RPMI7951 (cell line): ENCODE measurements at places on chromosomes 5 and 9. TPM values are rescaled to one million over a fixed set of nuclear protein-coding genes. Genes with fewer than 3 reads are reported as not detected.

DNA sequence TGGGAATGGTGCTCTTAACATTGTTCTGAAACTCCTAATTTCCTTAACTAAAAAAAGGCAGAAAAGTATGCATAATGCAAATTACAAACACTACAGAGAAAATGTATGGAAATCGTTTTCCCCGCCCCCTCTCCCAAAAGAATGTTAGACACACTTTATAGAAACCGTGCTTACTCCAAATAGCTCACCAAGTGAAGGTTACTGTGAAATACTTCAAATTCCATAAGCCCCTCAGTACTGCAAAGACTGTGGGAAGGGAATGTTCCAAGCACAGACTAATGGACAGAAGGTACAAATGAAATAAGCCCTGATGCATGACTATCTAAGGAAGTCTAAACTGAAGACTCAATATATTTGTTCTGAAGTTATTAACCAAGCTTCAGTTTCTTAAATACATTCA is 12.5 kb downstream of the MAPKAP1 start:
- DNase-seq = no peak

The BNC2 gene
- total RNA-seq = 6.8 and 8.8 TPM in 2 replicates

DNA sequence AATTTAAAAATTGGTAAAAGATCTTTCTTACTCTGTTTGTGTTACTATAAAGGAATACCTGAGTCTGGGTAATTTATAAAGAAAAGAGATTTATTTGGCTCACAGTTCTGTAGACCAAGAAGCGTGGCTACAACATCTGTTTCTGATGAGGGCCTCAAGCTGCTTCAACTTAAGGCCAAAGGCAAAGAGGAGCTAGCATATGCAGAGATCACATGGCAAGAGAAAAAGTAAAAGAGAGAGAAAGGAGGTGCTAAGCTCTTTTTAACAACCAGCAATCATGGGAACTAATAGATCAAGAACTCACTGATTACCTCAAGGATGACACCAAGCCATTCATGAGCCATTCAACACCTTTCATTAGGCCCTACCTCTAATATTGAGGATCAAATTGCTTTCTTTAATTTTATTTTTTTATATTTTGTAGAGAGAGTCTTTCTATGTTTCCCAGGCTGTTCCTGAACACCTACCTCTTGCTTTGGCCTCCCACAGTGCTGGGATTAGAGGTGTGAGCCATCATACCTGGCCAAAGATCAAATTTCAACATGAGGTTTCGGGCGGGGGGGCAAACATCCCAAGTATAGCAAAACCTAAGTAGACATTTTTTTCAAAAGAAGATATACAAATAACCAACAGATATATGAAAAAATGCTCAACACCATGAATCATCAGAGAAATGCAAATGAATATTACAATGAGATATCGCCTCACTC is 16.0 kb upstream of the SHC3 start:
- DNase-seq = no peak

DNA sequence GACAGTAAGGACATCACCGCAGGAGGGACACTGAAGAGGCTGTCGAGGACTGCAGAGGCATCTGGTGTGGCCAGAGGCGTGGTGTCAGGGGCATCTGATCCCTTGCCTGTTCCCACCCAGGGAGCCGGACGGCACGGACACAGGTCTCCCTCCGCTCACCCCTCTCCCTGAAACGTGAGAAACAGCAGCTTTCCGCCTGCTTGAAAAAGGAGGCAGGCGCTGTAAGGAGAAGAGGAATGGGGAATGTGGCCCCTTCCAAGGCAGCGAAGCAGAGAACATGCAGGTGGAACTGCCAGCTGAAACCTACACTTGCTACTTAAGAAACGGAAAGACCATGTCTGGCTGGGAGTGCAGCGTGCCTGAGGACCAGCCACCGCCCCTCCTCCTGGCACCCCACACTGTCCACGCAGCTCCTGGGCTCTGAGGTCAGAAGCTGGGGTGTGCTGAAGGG is 176.2 kb downstream of the GAPVD1 start:
- no peak for DNase-seq

- DNase-seq = peak; percentile 84
These were observed 357.6 kb downstream of the RAB3C start for GRCh38 chr5:58940446-58940845.

GRCh38 chr5:75037106-75037505 is 15.3 kb downstream of the GCNT4 start:
- DNase-seq = peak; percentile 48

DNA sequence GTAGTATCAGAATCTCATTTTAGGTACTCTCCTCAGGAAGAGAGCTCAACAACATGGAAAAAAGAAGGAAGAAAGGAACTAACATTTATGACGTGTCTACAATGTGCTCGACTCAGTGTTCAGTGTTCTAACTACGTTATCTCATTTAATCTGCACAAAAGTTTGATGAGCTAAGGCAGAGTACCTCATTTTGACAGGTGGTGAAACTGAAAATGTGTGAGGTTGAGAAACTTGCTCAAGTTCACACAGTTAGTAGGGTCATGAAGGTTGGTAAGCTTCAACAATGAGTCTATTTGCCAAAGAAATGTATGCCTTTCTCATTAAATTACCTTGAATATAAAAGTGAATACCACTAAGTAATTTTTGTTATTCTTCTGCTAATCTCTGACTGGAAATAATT is 165.1 kb downstream of the CAAP1 start:
- DNase-seq = no peak

The TPRN gene
- total RNA-seq = 1.1 and 3.7 TPM in 2 replicates

The FANCG gene
- 28.2 and 32.6 TPM in 2 replicates for total RNA-seq

GRCh38 chr5:168793841-168794837 is 215.0 kb upstream of the PANK3 start:
- DNase-seq = peak; percentile 42

The ORM2 gene
- not detected in 2 replicates for total RNA-seq

DNA sequence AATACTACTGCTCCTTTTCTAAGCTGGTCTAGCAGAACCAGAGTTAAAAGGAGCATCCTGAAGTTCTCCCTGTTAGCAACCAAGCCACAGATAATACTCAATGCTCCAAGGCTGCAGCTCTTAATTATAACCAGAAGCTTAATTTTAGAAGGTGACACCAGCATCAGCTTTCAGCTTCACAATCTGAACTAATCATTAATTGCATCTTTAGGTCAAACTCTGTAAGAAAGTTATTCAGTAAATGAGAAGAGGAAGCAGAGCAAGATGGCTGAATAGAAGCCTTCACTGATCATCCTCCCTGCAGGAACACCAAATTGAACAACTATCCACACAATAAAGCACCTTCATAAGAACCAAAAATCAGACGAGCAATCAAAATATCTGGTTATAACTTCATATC is 38.5 kb downstream of the APBA1 start:
- no peak for DNase-seq

GRCh38 chr5:140238756-140239155 is 63.8 kb downstream of the CYSTM1 start:
- DNase-seq = no peak

GRCh38 chr9:79357194-79357593 is 214.6 kb upstream of the TLE4 start:
- no peak for DNase-seq

DNA sequence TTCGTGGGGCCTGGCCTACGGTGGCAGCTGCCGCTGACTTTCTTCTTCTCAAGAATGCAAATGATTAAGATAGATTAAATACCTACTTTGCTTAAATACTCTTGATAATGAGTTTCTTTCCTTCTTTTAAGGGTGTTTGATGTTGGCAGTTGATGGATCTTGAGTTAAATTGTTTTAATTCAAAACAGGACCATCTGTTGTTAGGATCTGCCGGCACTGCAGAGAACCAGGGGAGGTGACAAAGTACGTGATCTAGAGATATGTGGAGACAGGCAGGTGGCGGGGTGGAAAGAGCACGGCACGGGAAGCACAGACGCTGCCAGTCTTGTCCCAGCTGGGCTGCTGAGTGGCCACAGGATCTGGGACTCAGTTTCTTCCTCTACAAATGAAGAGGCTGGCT is 37.9 kb downstream of the MED27 start:
- DNase-seq = no peak

- DNase-seq = no peak
These were observed 937.2 kb upstream of the DMAC1 start for GRCh38 chr9:8736805-8737204.
